ENCODE measurements at places on chromosomes 16 and 17. TPM values are rescaled to one million over a fixed set of nuclear protein-coding genes. Genes with fewer than 3 reads are reported as not detected.
A peak's percentile ranks its signal among the peaks of the same experiment; 100 is the strongest.

- DNase-seq: no peak
These were observed 1.4 kb downstream of the PLSCR3 start for GRCh38 chr17:7392696-7393612.

The LDHD gene
- total RNA-seq: 14.5 TPM

- peak; percentile 62 for DNase-seq
These were observed 116.1 kb downstream of the C16orf95 start for GRCh38 chr16:87201052-87201451.

GRCh38 chr17:1796800-1797199 lies 32.9 kb downstream of the SMYD4 start:
- DNase-seq: no peak

- DNase-seq: no peak
These were observed 102.0 kb downstream of the ITFG1 start for GRCh38 chr16:47358816-47359215.

The FOXF1 gene
- total RNA-seq: 31.0 TPM

The NLE1 gene
- total RNA-seq: 7.1 TPM

All from mucosa of gallbladder (tissue), 1 donor.